ENCODE measurements at places on chromosomes 7 and 10. TPM values are rescaled to one million over a fixed set of nuclear protein-coding genes. Genes with fewer than 3 reads are reported as not detected.

DNA sequence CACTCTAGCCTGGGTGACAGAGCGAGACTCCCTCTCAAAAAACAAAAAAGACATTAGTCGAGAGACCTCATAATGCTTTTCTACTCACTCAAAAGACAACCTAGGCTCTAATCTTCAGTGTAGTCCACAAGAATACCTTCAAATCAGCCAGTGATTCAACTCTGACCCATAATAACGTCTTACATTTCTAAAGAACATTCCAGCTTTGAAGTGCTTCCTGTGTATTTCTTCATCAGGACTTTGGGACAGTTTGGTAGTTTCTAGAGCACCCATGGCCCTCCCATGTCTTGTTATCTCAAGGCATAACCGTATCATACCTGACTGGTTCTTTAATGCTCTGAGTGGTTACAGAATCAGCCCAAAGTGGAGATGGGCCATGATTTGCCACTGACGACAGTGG lies 221.3 kb downstream of the SKIDA1 start:
- no peak for DNase-seq

GRCh38 chr10:56586461-56586891 lies 225.4 kb upstream of the ZWINT start:
- peak; percentile 31 for DNase-seq

GRCh38 chr7:79137942-79138341 lies 315.5 kb downstream of the MAGI2 start:
- no peak for DNase-seq

GRCh38 chr7:130008941-130009847 lies 42.0 kb downstream of the ZC3HC1 start:
- DNase-seq, result no peak

GRCh38 chr10:70197235-70197945 lies 27.1 kb upstream of the SAR1A start:
- no peak for DNase-seq

- no peak for DNase-seq
Measured at GRCh38 chr7:19060761-19061259, 56.6 kb downstream of the TWIST1 start.

The VPS50 gene
- total RNA-seq, result 22.6 TPM

The PTPRZ1 gene
- total RNA-seq, result 1.5 TPM

The HABP2 gene
- total RNA-seq, result 0.09 TPM

The ANLN gene
- total RNA-seq, result 3.4 TPM

The STAG3 gene
- total RNA-seq, result 1.1 TPM

Data from right cardiac atrium (tissue), 5 donors.